ENCODE measurements at places on chromosomes 5 and 9.

GRCh38 chr9:83520292-83520691 is 17.9 kb downstream of the FRMD3 start:
- no peaks in the 10 kb centered on the region for H3K27me3 ChIP-seq
- DNase-seq: no peak
- H3K4me3 ChIP-seq: no peak overlapping the region
- H3K36me3 ChIP-seq: no peaks in the 10 kb centered on the region
- H3K4me1 ChIP-seq: no peaks in the 10 kb centered on the region
- H3K27ac ChIP-seq: no peak overlapping the region

- no peaks in the 10 kb centered on the region for H3K27me3 ChIP-seq
- H3K36me3 ChIP-seq: no peaks in the 10 kb centered on the region
- DNase-seq: no peak
These were observed 2.7 kb upstream of the HSPA4 start for GRCh38 chr5:133048993-133049725.

GRCh38 chr5:124071039-124071438 is 559.1 kb downstream of the CSNK1G3 start:
- no peak overlapping the region for H3K27ac ChIP-seq
- DNase-seq: no peak
- no peaks in the 10 kb centered on the region for H3K4me1 ChIP-seq
- H3K36me3 ChIP-seq: no peaks in the 10 kb centered on the region

GRCh38 chr9:112866662-112867274 is 23.9 kb downstream of the SLC46A2 start:
- peaks cover 2% of the 10 kb centered on the region for H3K4me1 ChIP-seq
- no peak overlapping the region for H3K4me3 ChIP-seq

- peaks cover 4% of the 10 kb centered on the region for H3K4me1 ChIP-seq
- H3K4me3 ChIP-seq: no peak overlapping the region
- H3K27ac ChIP-seq: no peak overlapping the region
- H3K36me3 ChIP-seq: peaks cover 21% of the 10 kb centered on the region
- no peaks in the 10 kb centered on the region for H3K27me3 ChIP-seq
- peak; percentile 65 for DNase-seq
These were observed 62.9 kb downstream of the OTULIN start for GRCh38 chr5:14727428-14727865.

GRCh38 chr9:119802621-119803020 is 433.4 kb upstream of the BRINP1 start:
- H3K4me3 ChIP-seq: no peak overlapping the region
- DNase-seq: no peak
- no peaks in the 10 kb centered on the region for H3K27me3 ChIP-seq
- H3K4me1 ChIP-seq: no peaks in the 10 kb centered on the region
- no peak overlapping the region for H3K27ac ChIP-seq
- no peaks in the 10 kb centered on the region for H3K36me3 ChIP-seq

- no peak overlapping the region for H3K4me3 ChIP-seq
- H3K36me3 ChIP-seq: peaks cover 15% of the 10 kb centered on the region
- H3K27ac ChIP-seq: no peak overlapping the region
- DNase-seq: no peak
These were observed 302.6 kb downstream of the ARHGAP26 start for GRCh38 chr5:143072734-143073133.

GRCh38 chr9:115717711-115718173 is 435.8 kb upstream of the PAPPA start:
- H3K4me3 ChIP-seq: no peak overlapping the region
- H3K36me3 ChIP-seq: no peaks in the 10 kb centered on the region
- no peaks in the 10 kb centered on the region for H3K4me1 ChIP-seq
- no peak overlapping the region for H3K27ac ChIP-seq

DNA sequence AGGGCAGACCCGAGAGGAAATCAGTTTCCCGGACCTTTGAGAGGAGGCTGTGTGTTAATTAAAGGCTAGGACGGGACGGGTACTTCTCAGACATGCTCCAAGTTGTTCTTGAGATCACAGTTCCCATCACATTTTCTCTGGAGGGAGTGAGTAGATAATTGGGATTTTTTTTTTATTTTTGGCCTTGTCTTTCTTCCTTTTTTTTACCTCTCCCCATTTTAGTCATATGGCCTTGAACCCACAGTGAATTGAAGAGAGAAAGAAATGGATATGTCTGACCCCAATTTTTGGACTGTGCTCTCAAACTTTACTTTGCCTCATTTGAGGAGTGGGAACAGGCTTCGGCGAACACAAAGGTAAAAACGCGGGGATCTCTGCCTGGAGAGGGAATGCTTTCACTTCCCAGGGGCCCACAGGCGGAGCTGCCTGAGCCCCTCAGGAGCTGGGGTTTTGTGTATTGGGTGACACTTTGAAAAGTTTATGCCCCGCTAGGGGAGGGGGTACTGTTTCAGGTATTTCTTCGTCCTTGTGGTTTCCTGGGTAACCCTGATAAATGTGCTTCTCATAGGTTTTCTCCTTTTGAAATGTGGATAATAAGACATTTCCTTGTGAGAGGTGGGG is 191.8 kb downstream of the CD180 start:
- H3K4me3 ChIP-seq: peak overlapping the region; percentile 67
- H3K27ac ChIP-seq: peak overlapping the region; percentile 69

- no peak overlapping the region for H3K4me3 ChIP-seq
- no peaks in the 10 kb centered on the region for H3K36me3 ChIP-seq
- no peaks in the 10 kb centered on the region for H3K4me1 ChIP-seq
- H3K27me3 ChIP-seq: no peaks in the 10 kb centered on the region
- H3K27ac ChIP-seq: no peak overlapping the region
These were observed 207.4 kb downstream of the ARRDC3 start for GRCh38 chr5:91175708-91176107.

- no peak for DNase-seq
- no peak overlapping the region for H3K4me3 ChIP-seq
- H3K27ac ChIP-seq: no peak overlapping the region
- H3K27me3 ChIP-seq: no peaks in the 10 kb centered on the region
These were observed 35.3 kb downstream of the THBS4 start for GRCh38 chr5:80070338-80071056.

GRCh38 chr5:169279125-169279524 is 21.8 kb downstream of the SLIT3 start:
- DNase-seq: no peak
- no peaks in the 10 kb centered on the region for H3K36me3 ChIP-seq
- H3K4me1 ChIP-seq: no peaks in the 10 kb centered on the region
- H3K27me3 ChIP-seq: no peaks in the 10 kb centered on the region

DNA sequence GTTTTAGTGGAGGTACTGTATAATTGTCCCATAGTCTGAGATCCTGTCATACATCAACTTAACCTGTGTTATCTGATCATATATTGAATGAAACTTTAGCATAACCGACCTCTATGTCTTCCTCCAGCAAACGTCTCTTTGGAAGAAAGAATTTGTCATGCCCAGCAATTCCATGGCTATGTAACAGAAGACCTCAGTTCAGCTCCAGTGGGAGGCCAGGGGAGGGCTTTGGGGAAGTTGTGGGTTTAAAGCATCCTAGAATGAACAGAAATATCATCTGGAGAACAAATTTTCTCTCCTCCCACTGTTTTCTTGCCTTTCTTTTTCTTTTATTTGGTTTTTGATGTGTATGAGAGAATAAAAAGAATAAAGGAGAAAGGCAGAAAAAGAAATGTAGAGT is 164.5 kb downstream of the GAS1 start:
- no peaks in the 10 kb centered on the region for H3K27me3 ChIP-seq
- H3K36me3 ChIP-seq: no peaks in the 10 kb centered on the region
- no peak for DNase-seq
- H3K27ac ChIP-seq: no peak overlapping the region
- H3K4me3 ChIP-seq: no peak overlapping the region
- no peaks in the 10 kb centered on the region for H3K4me1 ChIP-seq

- peaks cover 14% of the 10 kb centered on the region for H3K4me1 ChIP-seq
- no peaks in the 10 kb centered on the region for H3K36me3 ChIP-seq
- H3K27ac ChIP-seq: no peak overlapping the region
- no peak for DNase-seq
- H3K4me3 ChIP-seq: no peak overlapping the region
- no peaks in the 10 kb centered on the region for H3K27me3 ChIP-seq
These were observed 17.1 kb upstream of the NOTCH1 start for GRCh38 chr9:136562746-136563495.

Data from CD4-positive, alpha-beta T cell (primary cell).